HT-29 (cell line): ENCODE measurements at places on chromosomes 1 and 21.

GRCh38 chr1:113868387-113869083 lies 3.0 kb downstream of the PTPN22 start:
- DNase-seq: no peak

DNA sequence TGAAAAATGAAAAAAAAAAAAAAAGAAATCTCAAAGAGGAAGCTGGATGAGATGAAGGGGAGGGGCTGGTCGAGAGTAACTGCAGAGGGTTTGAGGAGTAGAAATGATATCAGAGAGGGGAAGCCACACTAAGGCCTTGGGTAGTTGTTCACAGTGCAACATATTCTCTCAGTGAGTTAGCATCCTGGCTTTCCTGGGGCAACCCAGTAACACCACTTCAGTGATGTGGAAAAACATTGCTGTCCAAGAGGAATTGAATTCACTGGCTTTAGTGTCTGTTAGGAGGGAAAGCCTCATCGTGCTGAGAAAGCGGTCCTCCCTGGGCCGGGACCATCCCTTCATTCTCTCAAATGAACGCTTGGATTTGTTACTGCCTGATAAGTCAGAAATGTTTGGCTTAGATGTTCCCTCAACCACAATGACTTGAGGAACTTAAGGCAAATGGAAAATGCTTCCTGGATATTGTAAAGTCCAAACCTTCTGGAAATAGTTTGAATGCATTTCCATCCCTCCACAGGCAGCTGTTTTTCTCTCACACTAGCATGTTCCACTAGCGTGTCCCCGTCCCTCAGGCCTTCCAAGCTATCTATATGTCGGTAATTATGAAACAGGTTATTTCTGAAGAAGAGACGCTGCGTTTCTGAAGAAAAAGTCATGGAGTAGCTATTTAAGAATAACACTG lies 12.2 kb downstream of the TGFB2 start:
- no peak for DNase-seq

DNA sequence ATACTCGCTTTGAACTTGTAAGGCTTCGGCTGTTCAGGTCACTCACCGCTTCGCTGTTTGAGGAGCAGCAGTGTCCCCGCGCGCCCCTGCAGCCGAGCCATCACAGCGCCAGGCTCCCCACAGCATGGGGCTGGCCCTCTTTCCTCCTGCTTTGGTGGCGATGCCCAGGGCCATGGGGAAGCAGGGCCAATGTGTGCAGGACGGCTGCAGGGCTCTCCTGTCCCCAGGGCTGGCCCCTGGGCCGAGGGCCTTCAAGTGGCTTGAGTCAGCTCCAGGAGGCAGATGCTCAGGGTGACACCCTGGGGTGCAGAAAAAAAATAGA lies 38.5 kb upstream of the TRAPPC10 start:
- DNase-seq: no peak

- no peak for DNase-seq
These were observed 110.2 kb downstream of the EIF4G3 start for GRCh38 chr1:21066356-21067012.

DNA sequence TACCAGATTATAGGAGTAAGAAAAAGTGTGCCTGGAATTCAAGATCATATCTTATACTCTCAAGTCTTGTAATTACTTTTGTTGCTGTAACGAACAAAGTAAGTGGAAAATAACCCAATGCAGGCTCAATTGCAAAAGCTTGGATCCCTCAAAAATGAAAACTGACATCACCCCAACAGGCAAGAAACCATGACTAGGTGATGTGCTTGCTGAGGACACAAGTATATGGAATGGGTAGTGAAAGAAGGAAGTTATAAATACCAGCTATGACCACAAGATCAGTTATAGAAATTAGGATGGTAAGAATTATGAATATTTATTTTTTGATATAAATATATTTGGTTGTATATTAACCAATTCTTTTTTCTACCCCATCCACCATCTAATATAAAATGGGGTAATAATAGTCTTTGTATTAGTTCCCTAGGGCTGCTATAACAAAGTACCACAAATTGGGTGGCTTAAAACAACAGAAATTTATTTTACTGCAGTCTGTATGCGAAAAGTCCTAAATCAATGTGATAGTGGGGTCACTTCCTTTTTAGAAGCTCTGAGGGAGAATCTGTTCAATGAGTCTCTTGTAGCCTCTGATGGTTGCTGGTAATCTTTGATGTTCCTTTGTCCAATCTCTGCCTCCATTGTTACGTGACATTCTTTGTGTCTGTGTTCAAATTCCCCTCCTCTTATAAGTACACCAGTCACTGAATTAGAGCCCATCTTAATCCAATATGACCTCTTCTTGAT lies 45.0 kb downstream of the DUSP10 start:
- no peak for DNase-seq

DNA sequence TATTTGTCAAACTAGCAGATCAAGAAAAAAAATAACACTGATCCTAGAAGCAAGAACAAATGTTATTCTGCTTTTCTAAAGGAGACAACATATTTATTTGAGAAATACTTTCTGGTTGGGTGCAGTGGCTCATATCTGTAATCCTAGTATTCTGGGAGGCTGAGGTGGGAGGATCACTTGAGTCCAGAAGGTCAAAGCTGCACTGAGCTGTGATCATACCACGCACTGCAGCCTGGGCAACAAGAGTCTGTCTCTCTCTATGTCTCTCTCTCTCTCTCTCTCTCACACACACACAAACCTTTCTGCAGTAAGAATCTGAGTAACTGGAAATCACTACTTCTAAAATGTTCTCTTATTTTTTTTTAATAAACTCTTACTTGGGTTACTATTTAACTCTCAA lies 31.2 kb downstream of the PRPF38A start:
- DNase-seq: no peak

DNA sequence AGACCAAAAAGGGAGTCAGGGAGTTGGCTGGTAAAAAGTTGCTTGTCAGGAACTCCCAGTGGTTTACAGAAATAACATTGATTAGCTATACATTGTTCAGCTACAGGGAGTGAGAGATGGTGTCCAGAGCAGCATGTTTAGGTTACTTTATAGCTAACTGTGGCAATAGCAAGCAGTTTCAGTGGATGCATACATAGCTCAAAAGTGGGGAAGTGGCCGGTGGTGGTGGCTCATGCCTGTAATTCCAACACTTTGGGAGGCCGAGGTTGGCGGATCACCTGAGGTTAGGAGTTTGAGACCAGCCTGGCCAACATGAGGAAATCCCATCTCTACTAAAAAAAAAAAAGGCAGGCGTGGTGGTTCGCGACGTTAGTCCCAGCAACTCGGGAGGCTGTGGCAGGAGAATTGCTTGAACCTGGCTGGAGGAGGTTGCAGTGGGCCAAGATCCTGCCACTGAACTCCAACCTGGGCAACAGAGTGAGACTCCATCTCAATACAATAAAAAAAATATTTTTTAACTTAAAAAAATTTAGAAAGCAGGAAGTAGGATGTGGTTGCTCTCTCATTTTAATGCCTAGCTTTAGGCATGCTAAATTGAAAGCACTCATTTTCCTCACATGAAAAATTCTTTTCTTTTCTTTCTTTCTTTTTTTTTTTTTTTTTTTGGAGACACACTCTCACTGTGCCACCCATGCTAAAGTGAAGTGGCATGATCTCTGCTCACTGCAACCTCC lies 109.7 kb downstream of the PPIAL4G start:
- no peak for DNase-seq

- peak; percentile 75 for DNase-seq
These were observed 167.3 kb downstream of the FASLG start for GRCh38 chr1:172826096-172826741.

GRCh38 chr1:107264561-107264960 lies 123.7 kb downstream of the NTNG1 start:
- no peak for DNase-seq

DNA sequence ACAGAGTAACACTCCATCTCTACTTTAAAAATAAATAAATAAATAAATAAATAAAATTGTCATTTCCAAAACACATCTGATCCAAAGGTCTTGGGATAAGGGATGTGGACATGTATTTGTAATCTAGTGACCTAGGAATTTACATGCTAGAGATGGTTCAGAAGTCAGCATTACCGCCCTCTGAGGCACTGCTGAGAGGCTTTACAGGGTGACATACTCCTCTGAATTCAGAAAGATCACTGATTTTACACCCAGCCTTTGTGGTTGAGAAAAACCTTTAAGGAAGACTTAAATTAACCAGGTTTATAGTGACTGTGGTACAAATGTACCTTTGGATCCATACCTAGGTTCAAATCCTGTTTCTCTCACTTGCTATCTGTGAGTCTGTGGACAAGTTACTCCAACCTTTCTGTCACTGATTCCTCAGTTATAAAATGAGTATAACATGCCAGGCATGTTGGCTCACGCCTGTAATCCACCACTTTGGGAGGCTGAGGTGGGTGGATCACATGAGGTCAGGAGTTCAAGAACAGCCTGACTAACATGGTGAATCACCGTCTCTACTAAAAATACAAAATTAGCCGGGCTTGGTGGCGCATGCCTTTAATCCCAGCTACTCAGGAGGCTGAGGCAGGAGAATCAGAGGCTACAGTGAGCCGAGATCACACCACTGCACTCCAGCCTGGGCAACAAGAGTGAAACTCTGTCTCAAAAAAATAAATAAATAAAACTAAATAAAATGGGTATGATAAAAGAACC lies 20.1 kb downstream of the OSBPL9 start:
- DNase-seq: peak; percentile 34

DNA sequence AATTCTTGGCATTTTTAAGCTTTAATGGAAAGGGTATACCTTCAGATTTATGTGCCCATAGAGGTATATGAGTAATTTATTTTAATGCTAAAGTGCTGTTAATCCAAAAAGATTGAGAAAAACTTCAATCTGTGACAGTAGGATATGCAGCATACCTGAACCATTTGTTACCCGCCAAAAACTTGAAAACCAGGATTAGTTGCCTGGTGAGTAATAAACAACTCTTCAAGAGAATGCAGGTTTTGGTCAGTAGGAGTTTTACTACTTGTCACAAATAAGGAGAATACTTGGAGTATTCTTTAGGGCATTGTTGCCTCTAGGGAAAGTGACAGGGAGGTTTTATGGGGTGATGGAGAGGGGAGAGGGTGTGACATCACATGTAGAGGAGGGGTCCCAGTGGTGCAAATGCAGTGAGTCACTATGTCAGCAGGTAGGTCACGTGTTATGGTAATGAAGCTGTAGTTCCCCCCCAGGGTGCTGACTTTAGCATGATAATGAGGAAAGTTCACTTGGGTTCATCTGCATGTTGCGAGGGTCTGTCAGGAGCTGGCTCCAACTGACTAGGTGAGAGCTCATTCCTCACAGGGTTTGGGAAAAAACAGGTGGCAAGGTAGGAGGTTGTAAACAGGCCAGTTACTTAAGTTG lies 23.1 kb downstream of the USP25 start:
- no peak for DNase-seq

DNA sequence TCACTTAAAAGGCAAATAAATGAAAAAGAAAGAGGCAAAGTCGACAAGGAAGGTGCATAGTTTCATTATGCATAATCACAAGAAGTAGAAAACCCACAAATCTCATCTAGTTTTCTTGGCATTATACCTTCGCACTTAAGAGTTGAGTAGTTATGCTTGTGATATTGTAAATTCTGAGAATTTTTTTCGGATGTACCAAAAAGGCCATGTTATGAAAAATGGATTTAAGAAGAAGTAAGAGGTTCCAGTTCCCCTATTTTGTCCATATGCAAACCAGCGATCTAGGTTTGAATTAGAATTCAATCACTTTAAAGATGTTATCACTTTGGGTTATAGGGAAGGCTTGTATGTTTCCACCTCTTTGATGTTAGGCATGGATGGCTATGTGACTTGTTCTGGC lies 7.9 kb upstream of the ERICH3 start:
- DNase-seq: no peak

- no peak for DNase-seq
These were observed 313.5 kb downstream of the ZNF326 start for GRCh38 chr1:90308421-90308820.

DNA sequence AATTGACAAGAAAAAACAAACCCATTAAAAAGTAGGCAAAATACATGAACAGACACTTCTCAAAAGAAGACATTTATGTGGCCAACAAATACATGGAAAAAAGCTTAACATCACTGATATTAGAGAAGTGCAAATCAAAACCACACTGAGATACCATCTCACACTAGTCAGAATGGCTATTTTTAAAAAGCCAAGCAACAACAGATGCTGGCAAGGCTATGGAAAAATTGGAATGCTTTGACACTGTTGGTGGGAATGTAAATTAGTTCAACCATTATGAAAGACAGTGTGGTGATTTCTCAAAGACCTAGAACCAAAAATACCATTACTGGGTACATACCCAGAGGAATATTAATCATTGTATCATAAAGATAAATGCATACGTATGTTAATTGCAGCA lies 641.1 kb upstream of the B3GALT2 start:
- no peak for DNase-seq

GRCh38 chr1:111631502-111631901 lies 11.9 kb downstream of the RAP1A start:
- DNase-seq: no peak

GRCh38 chr1:177984136-177984525 lies 14.3 kb upstream of the SEC16B start:
- DNase-seq: no peak

DNA sequence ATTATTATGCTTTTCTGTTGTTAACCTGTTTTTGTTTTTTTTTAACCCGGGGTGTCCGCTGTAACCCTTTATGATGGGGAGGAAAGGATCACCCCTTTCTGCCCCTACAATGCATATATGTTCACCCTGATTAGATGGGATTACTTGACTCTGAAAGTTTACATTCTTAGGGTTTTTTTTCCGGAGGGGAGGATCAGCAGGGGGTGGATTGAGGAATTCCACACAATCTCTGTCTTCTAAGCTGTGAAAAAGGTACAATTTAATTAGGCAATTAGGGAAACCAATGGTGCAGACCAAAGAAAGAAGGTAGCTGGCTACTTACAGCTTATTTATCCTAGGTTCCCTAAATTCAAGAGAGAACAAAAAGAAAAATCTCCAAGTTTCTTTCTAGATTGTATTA lies 58.3 kb downstream of the EDEM3 start:
- no peak for DNase-seq

DNA sequence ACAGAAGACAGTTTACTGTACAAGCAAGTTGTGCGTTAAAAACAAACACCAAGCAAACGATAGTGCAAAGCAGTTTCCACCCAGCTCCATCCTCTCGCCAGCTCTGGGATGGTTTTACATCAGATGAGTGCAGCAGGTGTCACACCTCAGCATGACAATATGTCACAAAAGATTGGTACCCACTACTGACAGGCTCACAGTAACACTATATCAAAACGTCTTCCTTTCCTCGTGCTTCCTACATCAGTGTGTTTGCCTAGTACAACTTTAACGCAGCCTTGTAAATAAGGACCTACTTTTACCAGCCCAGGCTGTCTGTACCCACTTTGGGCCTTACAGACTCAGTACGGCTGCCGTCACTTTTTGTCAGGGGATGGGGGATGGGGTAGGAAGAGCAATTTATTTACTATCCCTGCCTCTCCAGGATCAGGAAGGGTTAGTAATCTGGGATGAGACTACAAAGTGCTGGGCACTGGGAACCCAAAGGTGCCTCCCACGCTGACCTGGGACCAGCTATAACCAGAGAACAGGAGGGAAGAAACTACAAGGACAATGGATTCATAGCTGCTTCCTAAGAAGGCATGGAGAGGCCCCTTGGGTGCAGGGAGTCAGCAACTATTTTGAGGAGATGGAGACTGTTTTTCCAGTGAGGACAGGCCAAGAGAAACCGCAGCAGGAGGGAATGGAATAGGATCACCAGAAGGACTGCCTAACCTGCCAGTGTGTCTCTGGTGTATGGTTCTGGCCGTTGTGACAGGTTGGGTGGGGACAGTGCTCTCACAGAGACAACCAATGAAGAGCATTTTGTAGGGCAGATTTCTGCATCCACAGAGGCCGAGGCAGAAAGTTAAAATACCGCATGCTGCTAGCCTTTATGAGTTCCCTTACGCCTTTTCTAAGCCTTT lies 30.2 kb downstream of the RUNX3 start:
- DNase-seq: no peak

- peak; percentile 56 for DNase-seq
These were observed 175.6 kb downstream of the NRIP1 start for GRCh38 chr21:14889080-14889810.
